Kidney (tissue), 22 donors: ENCODE measurements at places on chromosomes 7 and 10.

- no peaks in the 10 kb centered on the region for H3K36me3 ChIP-seq
- peak; percentile 86 for DNase-seq
- H3K27ac ChIP-seq: peak overlapping the region; percentile 79
- peak overlapping the region; percentile 91 for H3K4me3 ChIP-seq
Measured at GRCh38 chr10:21518149-21518640, 7.3 kb downstream of the SKIDA1 start.

DNA sequence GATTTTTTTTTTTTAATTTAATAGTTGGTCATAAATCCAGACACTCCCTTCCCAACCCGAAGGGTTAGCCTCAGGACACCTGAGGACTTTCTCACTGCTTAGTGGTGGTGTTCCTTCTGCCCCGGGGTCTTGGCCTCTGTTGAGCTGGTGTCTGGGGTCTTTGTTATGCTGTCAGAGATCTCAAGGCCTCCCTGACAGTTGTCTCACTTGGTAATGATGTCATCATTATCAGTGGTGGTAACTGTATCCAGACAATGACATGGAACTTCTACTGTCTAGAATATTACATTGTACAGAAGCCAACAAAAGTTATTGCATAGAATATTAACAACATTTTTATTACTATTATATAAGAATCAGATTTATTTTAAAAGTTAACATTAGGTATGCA, 32.9 kb downstream of the PPP2R2D start:
- no peak overlapping the region for H3K4me3 ChIP-seq
- no peaks in the 10 kb centered on the region for H3K27me3 ChIP-seq
- DNase-seq: no peak

DNA sequence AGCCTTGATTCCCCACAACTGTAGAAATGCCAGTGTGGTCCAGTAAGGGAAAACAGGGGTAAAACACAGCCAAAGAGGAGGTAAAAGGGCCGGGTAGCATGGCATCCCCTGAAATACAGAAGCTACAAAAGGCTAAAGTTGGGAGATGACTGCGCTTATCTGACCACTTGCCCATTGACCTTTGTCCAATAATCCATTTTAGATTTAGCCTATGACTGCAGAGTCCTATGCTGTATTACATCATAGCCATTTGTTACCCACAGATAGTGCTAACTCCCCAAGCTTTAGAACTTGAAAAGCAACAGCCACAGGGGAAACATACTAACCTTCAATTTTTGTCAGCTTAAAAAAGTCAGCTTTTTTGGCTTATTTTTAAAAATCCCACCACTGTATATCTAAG, 26.2 kb downstream of the MTPN start:
- H3K27me3 ChIP-seq: no peaks in the 10 kb centered on the region
- no peak overlapping the region for H3K27ac ChIP-seq
- DNase-seq: no peak
- H3K4me1 ChIP-seq: no peaks in the 10 kb centered on the region
- H3K4me3 ChIP-seq: no peak overlapping the region
- peaks cover 8% of the 10 kb centered on the region for H3K36me3 ChIP-seq

GRCh38 chr7:38550836-38551235, 80.3 kb downstream of the AMPH start:
- no peaks in the 10 kb centered on the region for H3K36me3 ChIP-seq
- no peaks in the 10 kb centered on the region for H3K4me1 ChIP-seq
- no peaks in the 10 kb centered on the region for H3K27me3 ChIP-seq
- DNase-seq: no peak
- H3K27ac ChIP-seq: no peak overlapping the region

DNA sequence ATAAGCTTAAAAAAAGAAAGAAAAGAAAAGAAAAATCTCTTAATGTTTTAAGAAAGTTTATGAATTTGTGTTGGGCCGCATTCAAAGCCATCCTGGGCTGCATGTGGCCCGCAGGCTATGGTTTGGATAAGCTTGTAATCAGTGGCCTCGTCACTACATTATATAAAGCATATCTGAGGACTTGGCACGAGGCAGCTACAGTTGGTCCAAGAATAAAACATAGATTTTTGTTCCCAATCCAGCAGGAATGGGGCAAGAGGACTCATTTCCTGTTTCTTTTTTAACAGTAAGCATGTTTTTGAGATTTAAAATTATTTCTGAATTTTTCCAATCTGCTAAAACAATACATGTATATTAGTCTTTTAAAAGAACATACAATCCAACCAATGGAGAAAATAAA, 28.6 kb downstream of the MCM10 start:
- no peak for DNase-seq
- H3K27ac ChIP-seq: no peak overlapping the region
- H3K36me3 ChIP-seq: no peaks in the 10 kb centered on the region
- H3K4me1 ChIP-seq: no peaks in the 10 kb centered on the region
- H3K27me3 ChIP-seq: no peaks in the 10 kb centered on the region

GRCh38 chr7:134699021-134699818, 52.6 kb downstream of the BPGM start:
- no peak overlapping the region for H3K27ac ChIP-seq
- no peak for DNase-seq
- H3K36me3 ChIP-seq: no peaks in the 10 kb centered on the region
- H3K4me1 ChIP-seq: peaks cover 5% of the 10 kb centered on the region
- H3K27me3 ChIP-seq: no peaks in the 10 kb centered on the region
- H3K4me3 ChIP-seq: no peak overlapping the region

GRCh38 chr10:17076626-17077345, 52.8 kb downstream of the CUBN start:
- H3K4me1 ChIP-seq: no peaks in the 10 kb centered on the region
- DNase-seq: no peak
- H3K27ac ChIP-seq: no peak overlapping the region
- no peaks in the 10 kb centered on the region for H3K36me3 ChIP-seq
